ENCODE measurements at places on chromosomes 7 and 10. TPM values are rescaled to one million over a fixed set of nuclear protein-coding genes. Genes with fewer than 3 reads are reported as not detected.

CYP2C8 gene
- not detected for polyA plus RNA-seq

GRCh38 chr10:57917019-57917418, 350.7 kb downstream of the IPMK start:
- DNase-seq = no peak

DNA sequence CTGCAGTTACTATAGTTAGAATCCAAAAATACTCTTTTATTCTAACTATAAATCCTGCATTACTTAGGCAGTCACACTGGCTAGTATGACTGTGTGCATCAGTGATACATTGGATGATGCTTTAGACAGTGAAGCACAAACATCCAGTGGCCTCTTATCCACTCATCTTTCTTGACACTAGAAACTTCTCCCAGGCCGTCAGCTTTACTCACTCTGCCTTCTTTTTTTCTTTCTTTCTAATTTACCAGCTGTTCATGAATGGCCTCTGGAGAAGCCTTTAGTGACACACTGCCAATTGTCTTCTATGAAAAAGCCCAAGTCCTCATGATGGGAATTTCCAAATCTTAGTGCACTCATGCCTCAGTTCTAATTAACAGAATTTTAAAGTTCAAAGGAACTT, 26.2 kb upstream of the C10orf90 start:
- no peak for DNase-seq

GRCh38 chr7:22447762-22448161, 52.2 kb downstream of the STEAP1B start:
- DNase-seq = no peak

LIPF gene
- not detected for polyA plus RNA-seq

NPY4R gene
- polyA plus RNA-seq = not detected

GRCh38 chr10:84654671-84655070, 326.3 kb downstream of the CCSER2 start:
- peak; percentile 58 for DNase-seq

DNA sequence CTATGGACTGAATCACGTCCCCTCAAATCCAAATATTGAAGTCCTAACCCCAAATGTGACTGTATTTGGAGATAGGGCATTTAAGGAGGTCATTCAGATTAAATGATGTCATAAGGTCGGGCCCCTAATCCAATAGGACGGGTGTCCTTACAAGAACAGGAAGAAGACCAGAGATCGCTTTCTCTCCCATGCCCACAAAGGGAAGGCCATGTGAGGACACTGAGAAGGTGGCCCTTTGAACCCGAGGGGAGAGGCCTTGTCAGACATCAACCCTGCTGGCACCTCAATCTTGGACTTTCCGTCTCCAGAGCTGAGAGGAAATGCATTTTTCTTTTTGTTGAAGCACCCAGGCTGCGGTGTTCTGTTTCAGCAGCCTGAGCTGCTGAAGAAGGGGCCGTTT, 72.3 kb upstream of the KLF6 start:
- no peak for DNase-seq

GRCh38 chr10:60508037-60508436, 118.4 kb upstream of the ANK3 start:
- DNase-seq = no peak

SPDYE2B gene
- not detected for polyA plus RNA-seq

- no peak for DNase-seq
These were observed 155.6 kb upstream of the TARP start for GRCh38 chr7:38429057-38429456.

DNA sequence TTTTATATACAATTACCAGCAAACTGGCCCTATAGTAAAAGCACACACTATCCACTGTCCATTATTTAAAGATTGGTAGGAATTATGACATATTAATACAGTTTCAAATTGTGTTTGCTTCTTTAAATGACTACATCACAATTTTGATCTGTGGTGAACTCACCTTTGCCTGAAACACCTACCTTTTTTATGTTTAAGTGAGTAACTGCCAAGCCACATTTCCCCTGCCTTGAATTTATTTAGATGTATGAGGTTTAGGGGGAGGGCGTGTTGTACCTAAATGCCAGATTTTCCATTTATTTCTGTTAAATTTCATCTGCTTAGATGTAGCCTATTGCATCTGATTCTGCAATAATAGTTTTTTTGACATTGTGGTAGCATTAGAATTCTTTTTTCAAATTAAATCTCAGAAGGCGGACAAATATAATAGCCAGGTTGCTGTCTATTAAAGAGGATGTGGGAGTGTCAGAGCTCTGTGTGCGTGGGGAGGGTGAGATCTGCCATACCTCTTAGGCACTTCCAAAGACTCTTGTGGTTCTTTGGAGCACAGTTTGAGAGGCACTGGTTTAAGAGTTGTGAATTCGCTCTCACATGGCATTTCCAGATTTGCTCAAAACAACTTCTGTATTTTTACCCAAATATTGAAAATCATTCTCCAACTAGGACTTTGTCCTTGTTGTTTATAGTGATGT, 13.8 kb downstream of the PIK3CG start:
- no peak for DNase-seq

DNA sequence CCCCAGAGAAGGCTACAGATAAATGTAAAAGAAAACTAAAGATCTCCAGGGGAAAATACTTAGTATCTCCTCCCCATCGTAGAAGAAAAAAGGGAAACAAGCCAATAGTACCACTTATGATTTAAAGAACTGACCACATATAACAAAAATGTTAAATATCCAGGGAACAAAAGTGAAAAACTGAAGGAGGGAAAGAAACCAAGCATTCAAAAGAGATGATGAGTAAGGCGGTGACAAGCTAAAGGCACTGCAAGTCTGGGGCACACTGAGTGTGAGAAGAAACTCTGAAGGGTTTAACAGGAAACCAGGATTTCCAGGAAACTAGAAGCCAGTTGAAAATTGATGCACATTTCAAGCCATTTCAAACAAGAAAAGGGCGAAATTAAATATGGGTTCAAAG, 226.3 kb downstream of the AHR start:
- DNase-seq = no peak

GRCh38 chr7:64574540-64575099, 11.7 kb upstream of the ZNF680 start:
- DNase-seq = peak; percentile 76

GPR15LG gene
- not detected for polyA plus RNA-seq

DNA sequence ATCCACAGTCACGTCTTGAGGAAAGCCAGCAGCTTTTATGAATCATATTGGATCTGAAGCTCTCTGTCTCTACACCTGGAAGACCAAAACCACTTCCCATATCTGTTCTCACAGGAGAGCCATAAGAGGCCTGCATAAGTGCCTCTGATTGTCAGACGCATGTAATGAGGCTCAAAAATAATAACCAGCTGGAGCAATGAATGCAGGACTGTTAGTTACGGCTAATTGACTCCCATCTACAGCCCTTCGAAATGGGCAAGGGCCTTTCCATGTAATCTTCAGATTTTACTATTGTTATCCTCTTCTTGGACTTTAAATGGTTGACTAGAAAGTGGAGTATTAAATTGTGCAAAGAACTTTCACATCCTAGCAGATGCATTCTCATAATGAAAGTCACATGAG, 4.4 kb upstream of the SEMA3C start:
- DNase-seq = no peak

MLXIPL gene
- 0.31 TPM for polyA plus RNA-seq

DOCK1 gene
- polyA plus RNA-seq = 12.0 TPM

Measured in foreskin keratinocyte (primary cell).